ENCODE measurements at places on chromosomes 12 and 14. TPM values are rescaled to one million over a fixed set of nuclear protein-coding genes. Genes with fewer than 3 reads are reported as not detected.

CCDC198 gene
- 1.5 TPM for total RNA-seq

DNA sequence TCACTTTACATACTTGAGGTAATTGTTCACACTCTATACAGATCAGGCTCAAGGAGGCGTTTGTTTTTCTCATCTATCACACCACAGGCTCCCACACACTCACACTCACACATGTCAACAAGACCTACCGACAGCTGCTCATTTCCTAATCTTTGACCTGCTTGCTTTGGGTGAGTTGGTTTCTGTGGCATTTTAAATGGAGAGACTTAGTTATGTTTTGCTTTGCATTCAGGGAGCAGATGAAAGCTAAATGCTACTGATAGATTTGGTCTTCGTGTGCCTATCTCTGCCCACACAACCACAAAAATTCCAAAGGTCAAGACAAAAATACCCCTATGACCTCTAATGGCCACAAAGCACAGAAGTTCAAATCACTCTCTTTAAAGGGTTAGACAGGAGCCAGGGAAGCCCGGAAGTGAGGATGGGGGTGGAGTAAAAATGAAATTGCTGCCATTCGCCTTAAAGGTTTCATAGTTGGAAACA lies 203.5 kb upstream of the G2E3 start:
- no peaks in the 10 kb centered on the region for H3K27me3 ChIP-seq
- H3K27ac ChIP-seq = no peak overlapping the region
- H3K4me1 ChIP-seq = no peaks in the 10 kb centered on the region

PAX9 gene
- total RNA-seq = not detected

ZNF605 gene
- total RNA-seq = 19.1 TPM

ACSS3 gene
- 39.1 TPM for total RNA-seq

GRCh38 chr14:33709711-33710110 lies 241.2 kb downstream of the EGLN3 start:
- H3K27ac ChIP-seq = no peak overlapping the region
- H3K27me3 ChIP-seq = no peaks in the 10 kb centered on the region
- H3K4me1 ChIP-seq = no peaks in the 10 kb centered on the region
- no peak for DNase-seq
- H3K4me3 ChIP-seq = no peak overlapping the region

- H3K27ac ChIP-seq = no peak overlapping the region
- no peaks in the 10 kb centered on the region for H3K4me1 ChIP-seq
- no peak for DNase-seq
- H3K36me3 ChIP-seq = no peaks in the 10 kb centered on the region
- no peaks in the 10 kb centered on the region for H3K27me3 ChIP-seq
These were observed 105.8 kb upstream of the NAP1L1 start for GRCh38 chr12:76190299-76190698.

DNA sequence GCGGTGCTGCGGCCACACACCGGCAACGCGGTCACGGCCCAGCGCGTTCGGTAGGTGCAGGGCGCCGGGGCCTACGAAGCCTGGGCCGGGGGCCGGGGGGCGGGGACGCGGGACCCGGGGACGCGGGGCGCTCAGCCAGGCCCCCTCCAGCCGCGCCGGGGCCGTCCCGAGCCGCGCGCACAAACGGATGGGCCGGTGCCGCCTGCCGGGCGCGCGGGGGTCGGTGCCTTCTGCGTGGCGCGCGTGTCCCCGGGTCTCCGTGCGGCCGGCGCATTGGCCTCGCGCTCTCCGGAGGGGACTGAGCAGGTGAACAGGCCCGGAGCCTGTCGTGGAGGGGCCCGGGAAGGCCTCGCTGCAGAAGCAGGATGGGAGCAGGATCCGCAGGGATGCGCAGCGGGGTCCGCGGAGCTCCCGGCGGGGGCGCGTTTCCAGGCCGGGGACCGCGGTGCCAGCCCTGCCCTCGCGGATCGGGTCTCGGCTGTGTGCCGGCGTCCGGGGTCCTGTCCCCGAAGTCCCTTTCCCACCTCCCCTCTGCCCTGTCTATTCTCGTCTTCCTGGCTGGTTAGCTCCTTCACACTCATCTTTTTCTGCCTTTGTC lies 421 bp downstream of the GLT1D1 start:
- no peaks in the 10 kb centered on the region for H3K27me3 ChIP-seq
- no peak for DNase-seq
- no peaks in the 10 kb centered on the region for H3K36me3 ChIP-seq
- H3K27ac ChIP-seq = no peak overlapping the region
- H3K4me3 ChIP-seq = peak overlapping the region; percentile 29

SNRPF gene
- 25.5 TPM for total RNA-seq

RASSF3 gene
- total RNA-seq = 31.2 TPM

DNA sequence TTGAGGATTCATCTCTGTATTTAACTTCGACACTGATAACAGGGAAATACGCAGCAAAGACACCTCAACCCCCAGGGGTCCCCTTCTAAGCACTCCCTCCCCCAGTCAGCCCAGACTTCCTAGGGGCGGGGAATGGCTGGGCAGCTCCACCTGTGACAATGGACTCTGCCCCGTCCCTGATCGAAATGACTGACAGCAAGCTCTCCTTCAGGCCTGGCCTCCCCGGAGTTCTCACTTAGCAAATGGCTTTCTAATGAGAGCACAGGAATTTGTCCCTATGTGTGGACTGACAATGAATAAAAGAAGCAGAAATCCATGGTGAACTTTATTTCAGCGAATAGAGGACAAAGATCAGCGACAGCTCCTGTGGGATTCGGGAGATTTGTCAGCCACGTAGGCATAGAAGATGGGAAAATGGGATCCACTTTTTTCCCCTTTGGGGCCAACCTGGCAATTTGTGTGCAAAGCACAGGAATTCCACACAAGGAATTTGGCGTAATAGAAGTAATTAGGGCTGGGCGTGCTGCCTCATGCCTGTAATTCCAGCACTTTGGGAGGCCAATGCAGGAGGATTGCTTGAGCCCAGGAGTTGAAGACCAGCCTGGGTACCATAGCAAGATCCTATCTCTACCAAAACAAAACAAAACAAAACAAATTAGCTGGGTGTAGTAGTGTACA lies 63.8 kb downstream of the TNFAIP2 start:
- no peaks in the 10 kb centered on the region for H3K27me3 ChIP-seq
- DNase-seq = no peak
- H3K4me1 ChIP-seq = peaks cover 2% of the 10 kb centered on the region

DNA sequence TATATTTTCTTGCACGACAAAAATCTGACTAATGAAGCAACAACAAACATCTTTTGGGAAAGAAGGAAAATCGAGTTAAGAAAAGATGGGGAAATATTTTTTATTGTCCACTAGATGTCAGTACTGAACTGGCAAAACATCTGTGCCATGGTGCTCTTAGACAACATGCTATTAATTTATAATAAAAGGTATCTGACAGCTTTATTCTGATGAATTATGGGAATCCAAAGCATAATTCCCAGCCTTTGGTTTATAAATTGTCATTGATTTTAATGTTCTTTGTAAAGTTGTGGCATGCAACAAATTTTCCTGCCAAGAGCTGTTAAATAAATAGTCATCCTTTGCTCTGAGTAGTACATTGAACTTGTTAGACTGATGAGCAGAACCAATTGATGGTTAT lies 231.2 kb downstream of the ETNK1 start:
- DNase-seq = no peak
- no peaks in the 10 kb centered on the region for H3K4me1 ChIP-seq
- no peak overlapping the region for H3K27ac ChIP-seq
- no peaks in the 10 kb centered on the region for H3K27me3 ChIP-seq
- no peaks in the 10 kb centered on the region for H3K36me3 ChIP-seq

VRTN gene
- not detected for total RNA-seq

GLS2 gene
- total RNA-seq = 3.1 TPM

DNA sequence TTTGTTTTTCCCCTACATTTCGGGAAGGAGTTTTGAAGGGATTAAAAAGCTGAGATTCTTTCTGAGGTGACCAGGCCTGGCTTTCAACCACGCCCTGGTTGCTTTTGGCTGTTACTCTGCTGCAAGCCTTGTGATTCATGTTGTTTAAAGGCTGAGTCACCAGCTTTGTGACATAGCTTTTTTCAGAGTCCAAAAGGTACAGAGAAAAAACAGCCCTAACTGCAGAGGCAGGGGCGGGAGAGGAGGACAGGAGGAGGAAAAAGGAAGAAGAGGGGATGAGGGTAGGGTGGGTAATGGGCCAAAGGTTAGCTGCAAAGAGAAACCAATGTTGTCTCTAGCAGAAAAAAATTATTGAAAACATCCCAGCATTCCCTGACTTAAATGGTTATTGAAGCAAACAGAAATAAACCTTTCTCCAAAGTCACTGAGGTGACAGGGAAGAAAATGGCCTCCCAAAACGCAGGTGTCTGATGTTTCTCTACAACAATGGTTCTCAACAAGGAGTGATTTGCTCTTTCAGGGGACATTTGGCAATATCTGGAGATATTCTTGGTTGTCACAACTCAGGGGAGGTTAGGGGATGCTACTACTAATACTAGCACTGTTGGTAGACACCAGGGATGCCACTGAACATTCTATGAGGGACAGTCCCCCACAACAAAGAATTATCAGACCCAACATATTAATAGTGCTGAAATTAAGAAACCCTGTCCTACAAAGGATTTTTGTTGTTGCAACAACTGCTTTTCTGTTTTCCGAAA lies 2.1 kb upstream of the UBC start:
- peaks cover 4% of the 10 kb centered on the region for H3K36me3 ChIP-seq
- H3K27ac ChIP-seq = peak overlapping the region; percentile 89
- peaks cover 6% of the 10 kb centered on the region for H3K4me1 ChIP-seq
- DNase-seq = peak; percentile 41
- H3K27me3 ChIP-seq = no peaks in the 10 kb centered on the region
- no peak overlapping the region for H3K4me3 ChIP-seq

SLC10A1 gene
- total RNA-seq = not detected

ARHGEF25 gene
- 38.7 TPM for total RNA-seq

- no peak overlapping the region for H3K4me3 ChIP-seq
- no peak for DNase-seq
- no peaks in the 10 kb centered on the region for H3K4me1 ChIP-seq
- no peaks in the 10 kb centered on the region for H3K27me3 ChIP-seq
- no peak overlapping the region for H3K27ac ChIP-seq
These were observed 71.3 kb upstream of the DDX11 start for GRCh38 chr12:31002361-31002725.

DNA sequence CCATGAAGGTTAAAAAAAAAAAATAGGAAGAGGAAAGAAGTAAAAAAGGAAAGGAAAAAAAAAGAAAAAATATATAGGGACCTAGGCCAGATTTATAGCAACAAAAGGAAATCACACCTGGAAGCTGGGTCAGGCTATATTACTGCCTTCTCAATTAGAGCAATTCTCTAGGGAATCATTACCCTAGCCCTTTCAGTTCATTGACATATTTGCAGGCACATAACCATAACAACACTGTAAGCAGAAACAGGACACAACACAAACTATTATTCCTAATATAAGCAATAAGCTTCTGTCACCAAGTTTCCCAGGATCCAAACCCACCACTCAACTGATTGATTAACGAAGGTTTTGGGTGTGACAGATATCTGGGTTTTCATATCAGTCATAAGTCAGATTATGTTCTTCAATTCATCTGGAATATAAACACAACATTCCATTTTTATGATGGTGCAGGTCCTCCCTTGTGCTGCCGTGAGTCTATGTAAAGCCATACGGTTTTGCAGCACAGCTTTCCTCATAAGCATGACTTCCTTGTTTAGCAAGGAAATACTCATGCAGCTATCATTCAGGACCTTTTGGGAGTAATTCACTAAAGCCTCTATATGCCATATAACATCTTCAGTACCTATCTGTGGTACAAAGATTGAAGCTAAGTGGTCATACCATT lies 4.2 kb downstream of the PCNX4 start:
- H3K36me3 ChIP-seq = no peaks in the 10 kb centered on the region
- no peak overlapping the region for H3K4me3 ChIP-seq
- H3K4me1 ChIP-seq = peaks cover 11% of the 10 kb centered on the region
- H3K27ac ChIP-seq = no peak overlapping the region
- no peak for DNase-seq

HOXC9 gene
- 0.35 TPM for total RNA-seq

DNA sequence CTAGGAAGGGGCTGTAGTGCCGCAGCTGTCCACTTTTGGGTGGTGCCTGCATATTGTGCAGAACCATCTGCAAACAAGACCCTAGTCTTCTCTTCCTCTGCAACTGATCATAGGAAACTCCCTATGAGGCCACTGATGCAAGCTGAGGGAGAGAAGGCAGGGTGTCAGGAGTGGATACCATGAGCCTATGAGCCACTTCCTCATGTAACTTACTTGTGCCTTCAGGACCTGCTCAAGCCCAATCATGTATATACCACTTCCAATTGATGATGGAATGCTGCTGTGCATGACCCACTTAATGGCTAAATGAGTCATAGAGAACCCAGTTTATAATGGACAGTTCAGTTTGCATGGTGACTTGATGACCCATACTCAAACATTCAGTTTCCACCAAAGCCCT lies 107.9 kb downstream of the ALG10B start:
- DNase-seq = no peak
- H3K27me3 ChIP-seq = no peaks in the 10 kb centered on the region
- no peaks in the 10 kb centered on the region for H3K36me3 ChIP-seq
- no peak overlapping the region for H3K4me3 ChIP-seq
- H3K4me1 ChIP-seq = no peaks in the 10 kb centered on the region

GRCh38 chr12:2895051-2895451 lies 4.4 kb downstream of the TULP3 start:
- H3K27me3 ChIP-seq = no peaks in the 10 kb centered on the region
- peaks cover 10% of the 10 kb centered on the region for H3K4me1 ChIP-seq
- DNase-seq = no peak
- no peak overlapping the region for H3K4me3 ChIP-seq
- H3K36me3 ChIP-seq = no peaks in the 10 kb centered on the region

- H3K4me1 ChIP-seq = peaks cover 8% of the 10 kb centered on the region
- no peaks in the 10 kb centered on the region for H3K36me3 ChIP-seq
- H3K4me3 ChIP-seq = no peak overlapping the region
- no peaks in the 10 kb centered on the region for H3K27me3 ChIP-seq
- DNase-seq = no peak
- H3K27ac ChIP-seq = no peak overlapping the region
These were observed 68.7 kb downstream of the NIN start for GRCh38 chr14:50762001-50762930.

ZBTB39 gene
- 8.4 TPM for total RNA-seq

GARIN6 gene
- total RNA-seq = not detected

DNA sequence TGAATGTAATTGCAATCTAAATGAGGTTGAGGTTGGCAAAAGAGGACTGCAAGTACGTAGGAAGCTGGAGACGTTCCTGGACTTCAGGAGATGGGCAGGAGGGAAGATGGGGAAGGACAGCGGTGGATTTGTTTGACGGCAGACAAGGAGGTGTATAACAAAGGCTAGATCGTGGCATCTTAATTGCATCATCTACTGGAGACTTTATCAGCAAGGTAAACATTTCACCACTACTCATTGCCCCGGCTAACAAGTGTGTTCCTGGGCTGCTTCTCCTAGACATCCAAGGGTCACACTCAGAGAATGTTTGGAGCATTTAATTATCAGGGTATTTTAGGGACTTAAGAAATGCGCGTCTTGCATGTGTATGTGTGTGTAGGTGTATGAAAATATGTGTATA lies 128.5 kb downstream of the KCNK10 start:
- no peaks in the 10 kb centered on the region for H3K27me3 ChIP-seq
- peaks cover 1% of the 10 kb centered on the region for H3K4me1 ChIP-seq
- DNase-seq = no peak
- H3K36me3 ChIP-seq = no peaks in the 10 kb centered on the region

- no peak overlapping the region for H3K4me3 ChIP-seq
- no peaks in the 10 kb centered on the region for H3K27me3 ChIP-seq
- DNase-seq = no peak
- H3K27ac ChIP-seq = no peak overlapping the region
- H3K4me1 ChIP-seq = peaks cover 10% of the 10 kb centered on the region
- no peaks in the 10 kb centered on the region for H3K36me3 ChIP-seq
These were observed 17.9 kb downstream of the PACS2 start for GRCh38 chr14:105332350-105332874.

All from ovary (tissue), 10 donors.